ENCODE measurements at places on chromosomes 3 and 15.

DNA sequence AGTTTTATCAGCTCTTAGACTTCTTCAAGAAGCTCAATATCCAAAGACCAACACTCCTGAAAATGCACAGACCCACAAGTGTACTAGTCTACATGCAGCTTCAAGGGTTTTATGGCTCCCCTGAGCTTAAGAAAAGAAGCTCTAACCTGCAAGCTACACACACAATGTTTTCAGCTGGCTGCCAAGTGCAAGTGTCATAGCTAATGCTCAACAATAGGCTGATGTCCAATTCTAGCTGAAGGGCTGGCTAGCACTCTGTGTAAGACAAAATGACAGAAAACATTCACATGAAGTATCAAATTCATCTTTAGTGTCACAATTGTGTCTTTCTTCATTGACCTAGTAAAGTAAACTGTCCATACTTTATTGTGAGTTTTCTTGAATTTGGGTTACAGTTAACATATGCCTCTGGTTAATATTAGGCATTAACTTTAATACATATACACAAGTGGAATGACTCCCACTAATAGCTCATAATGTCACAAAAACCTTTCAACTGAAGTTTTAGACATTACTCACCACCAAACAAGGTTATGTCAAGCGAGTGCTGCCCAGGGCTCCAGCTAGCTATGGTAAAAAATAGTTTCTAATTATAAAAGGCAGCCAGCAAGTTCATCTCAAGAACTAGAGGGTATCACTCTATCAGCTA lies 15.1 kb downstream of the ABI3BP start:
- no peak for DNase-seq

DNA sequence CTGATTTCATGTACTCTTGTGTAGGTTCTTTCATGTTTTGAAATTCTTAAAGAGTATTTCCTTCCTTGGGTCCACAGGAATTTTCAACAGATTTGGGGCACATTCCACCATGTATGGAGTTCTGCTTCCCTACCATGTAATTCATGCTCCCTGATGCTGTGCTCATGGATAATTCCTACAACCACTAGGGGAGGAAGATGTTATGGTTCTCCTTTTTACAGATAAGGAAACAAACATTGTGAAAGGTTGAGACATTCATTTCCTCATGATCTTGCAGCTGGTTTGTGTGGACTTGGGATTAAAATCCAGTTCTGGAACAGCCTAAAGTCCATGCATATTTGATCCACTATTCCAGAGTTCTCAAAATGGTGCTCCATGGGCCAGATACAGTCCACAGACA lies 174.9 kb upstream of the FRMD4B start:
- DNase-seq: no peak

DNA sequence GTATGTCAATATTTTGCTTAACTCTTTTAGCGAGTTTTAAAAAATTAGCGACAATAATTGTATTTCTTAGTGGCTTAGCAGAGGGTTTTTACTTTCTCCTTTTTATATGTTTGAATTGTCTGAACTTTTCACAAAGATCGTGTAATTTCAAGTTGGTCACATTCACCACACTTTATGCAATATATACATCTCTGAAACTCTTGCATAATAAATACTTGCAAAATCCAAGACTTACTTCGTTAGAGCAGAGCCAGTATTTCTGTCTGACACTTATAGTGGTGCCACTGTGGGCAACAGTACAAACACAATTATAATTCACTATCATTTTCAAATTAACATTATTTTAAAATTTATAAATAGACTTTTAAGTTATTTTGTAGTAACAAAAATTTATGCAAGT lies 62.0 kb downstream of the SUCNR1 start:
- DNase-seq: no peak

- no peak for DNase-seq
Measured at GRCh38 chr3:43966530-43966929, 275.2 kb upstream of the TOPAZ1 start.

GRCh38 chr15:71115567-71116351 lies 488 bp downstream of the THSD4 start:
- peak; percentile 62 for DNase-seq

GRCh38 chr3:69249001-69249400 lies 126.6 kb upstream of the LMOD3 start:
- no peak for DNase-seq

DNA sequence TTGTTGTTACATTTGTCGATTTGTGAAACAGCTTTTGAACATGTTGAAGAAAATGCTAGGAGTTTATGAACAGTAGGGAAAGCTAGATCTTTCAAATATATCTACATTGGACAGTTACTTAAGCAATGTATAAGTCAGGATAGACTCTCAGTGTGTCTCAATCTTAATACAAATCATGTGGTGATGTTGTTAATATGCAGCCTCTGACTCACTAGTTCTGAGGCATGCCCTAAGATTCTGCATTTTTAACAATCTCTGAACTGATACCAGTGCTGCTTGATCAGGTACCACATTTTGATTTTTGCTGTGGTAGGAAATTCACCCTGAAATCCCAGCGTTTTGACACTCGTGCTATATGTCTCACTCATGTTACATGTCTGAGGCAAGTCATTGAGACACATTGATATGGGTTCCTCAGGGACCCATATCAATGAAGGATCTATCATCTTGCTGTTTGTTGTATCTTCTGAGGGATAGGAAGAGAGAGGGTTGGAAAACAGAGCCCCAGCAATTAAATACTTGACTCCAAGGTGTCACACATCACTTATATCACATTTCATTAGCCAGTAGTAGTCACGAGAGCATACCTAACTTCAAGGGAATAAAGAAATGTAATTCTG lies 597.9 kb downstream of the TAFA4 start:
- no peak for DNase-seq

DNA sequence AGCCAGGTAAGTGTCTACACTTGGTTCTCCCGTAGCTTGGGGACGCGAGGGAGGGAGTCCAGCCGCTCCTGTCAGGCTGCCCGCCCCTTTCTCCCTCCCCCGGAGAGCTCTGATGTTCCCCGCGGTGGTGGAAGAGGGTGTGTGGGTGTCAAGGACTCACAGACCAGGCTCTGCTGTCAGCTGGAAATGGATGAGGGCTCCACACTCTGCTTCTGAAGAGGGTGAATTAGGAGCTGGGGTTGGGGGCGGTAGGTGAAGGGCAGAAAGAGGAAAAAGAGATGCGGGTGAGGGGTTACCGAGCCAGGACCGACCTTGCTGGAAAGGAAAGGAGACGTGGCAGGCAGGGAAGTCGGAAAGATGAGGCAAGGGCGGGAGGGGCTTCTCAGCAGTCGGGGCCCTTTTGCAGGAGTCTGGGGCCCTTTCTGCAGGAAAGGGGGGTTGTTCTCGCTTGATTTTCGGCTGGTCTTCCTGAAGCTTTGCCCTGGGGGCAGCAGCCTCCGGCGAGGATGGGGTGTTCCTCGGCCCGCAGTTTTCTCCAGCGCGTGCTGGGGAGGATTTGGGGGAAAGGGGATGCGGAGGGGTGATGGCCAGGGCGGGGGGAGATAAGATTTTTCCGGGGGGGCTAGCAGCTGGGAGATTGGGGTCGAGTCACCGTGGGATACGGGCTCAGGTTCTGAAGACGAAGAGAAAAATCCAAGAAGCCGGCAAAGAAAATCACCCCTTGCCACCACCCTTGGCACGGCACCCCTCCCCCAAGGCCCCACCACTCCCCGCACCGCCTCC lies 602 bp upstream of the BAHD1 start:
- DNase-seq: no peak

DNA sequence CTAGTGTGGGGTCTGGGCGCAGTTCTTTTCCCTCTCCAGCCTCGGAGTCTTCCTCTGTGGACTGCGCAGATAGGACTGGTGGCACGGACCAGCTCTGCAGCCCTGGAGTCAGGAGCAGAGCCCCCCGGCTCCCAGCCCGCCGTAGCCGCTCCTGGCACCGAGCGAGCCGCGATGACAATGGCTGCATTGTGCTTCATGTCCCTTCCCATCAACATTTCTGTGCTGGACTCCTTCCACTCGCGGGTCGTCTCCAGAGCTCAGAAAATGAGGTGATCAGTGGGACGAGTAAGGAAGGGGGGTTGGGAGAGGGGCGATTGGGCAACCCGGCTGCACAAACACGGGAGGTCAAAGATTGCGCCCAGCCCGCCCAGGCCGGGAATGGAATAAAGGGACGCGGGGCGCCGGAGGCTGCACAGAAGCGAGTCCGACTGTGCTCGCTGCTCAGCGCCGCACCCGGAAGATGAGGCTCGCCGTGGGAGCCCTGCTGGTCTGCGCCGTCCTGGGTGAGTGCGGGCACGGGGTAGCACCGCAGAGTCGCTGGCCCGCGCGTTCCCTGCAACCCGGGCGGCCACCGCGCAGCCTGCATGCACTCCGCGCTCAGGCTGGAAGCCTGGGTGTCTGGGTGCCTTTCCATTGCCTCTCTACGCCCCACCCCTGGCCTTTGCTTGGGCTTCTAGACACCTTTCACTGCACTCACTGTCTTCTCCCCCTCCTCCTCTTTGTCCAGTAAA lies at the start of gene TF:
Gene TF, plus strand, starts transcription at position 413 of the 731 bp plus-strand sequence. Its CDS starts 48 bp downstream, at position 461.
- DNase-seq: peak; percentile 95

- DNase-seq: no peak
Measured at GRCh38 chr3:143567823-143568222, 280.4 kb downstream of the SLC9A9 start.

GRCh38 chr3:58824285-58824684 lies 157.7 kb upstream of the FAM3D start:
- DNase-seq: peak; percentile 50

- no peak for DNase-seq
Measured at GRCh38 chr15:72916897-72917296, 133.3 kb upstream of the ADPGK start.

DNA sequence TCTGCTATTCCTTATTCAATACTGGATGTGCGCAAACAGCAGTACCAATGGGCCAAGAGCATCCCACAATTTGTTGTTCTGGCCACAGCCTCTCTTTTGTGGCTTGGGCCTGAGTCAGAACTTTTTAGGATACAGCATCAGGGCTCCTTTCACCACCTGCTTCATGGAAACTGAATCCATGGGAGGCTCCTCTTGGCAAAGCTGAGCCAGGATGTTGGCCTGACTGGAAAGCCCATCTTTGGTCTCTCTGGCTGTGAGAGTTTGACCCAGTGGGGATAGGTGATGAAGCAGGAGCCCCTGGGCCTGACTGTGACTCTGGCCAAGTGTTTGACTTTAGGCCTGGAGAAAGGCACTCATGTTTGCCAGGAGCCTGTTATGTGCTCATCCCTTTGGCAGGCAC lies 27.6 kb downstream of the IL16 start:
- DNase-seq: no peak

Measured in left lobe of liver (tissue), 2 donors.